BJ (cell line): ENCODE measurements at places on chromosomes 12 and 14. TPM values are rescaled to one million over a fixed set of nuclear protein-coding genes. Genes with fewer than 3 reads are reported as not detected.

The SERPINA4 gene
- not detected in 2 replicates for polyA plus RNA-seq

The TDRD9 gene
- polyA plus RNA-seq, result 1.3 and 2.2 TPM in 2 replicates

The ITPK1 gene
- 37.0 and 49.0 TPM in 2 replicates for polyA plus RNA-seq

The CCDC198 gene
- not detected in 2 replicates for polyA plus RNA-seq

The KRT86 gene
- polyA plus RNA-seq, result 1.5 and 2.5 TPM in 2 replicates

The PIK3C2G gene
- not detected in 2 replicates for polyA plus RNA-seq

The NRXN3 gene
- polyA plus RNA-seq, result 4.8 and 7.0 TPM in 2 replicates

The CAPZA3 gene
- not detected in 2 replicates for polyA plus RNA-seq

The APEX1 gene
- 219 and 237 TPM in 2 replicates for polyA plus RNA-seq

The ARHGEF25 gene
- 18.0 and 26.0 TPM in 2 replicates for polyA plus RNA-seq

The ADAM20 gene
- 0.04 and 0.13 TPM in 2 replicates for polyA plus RNA-seq

The ABCB9 gene
- polyA plus RNA-seq, result 3.9 and 6.1 TPM in 2 replicates

The FBLN5 gene
- 135 and 158 TPM in 2 replicates for polyA plus RNA-seq

The RTN1 gene
- 0.18 and 0.36 TPM in 2 replicates for polyA plus RNA-seq

The LRP1-AS gene
- not detected in 2 replicates for polyA plus RNA-seq

The EPYC gene
- 0.17 TPM in 1 of 2 replicates, not detected in the other for polyA plus RNA-seq

The PGF gene
- 3.3 and 4.1 TPM in 2 replicates for polyA plus RNA-seq

The GLT8D2 gene
- 67.6 and 90.2 TPM in 2 replicates for polyA plus RNA-seq

The TAS2R14 gene
- 0.56 and 1.3 TPM in 2 replicates for polyA plus RNA-seq

The HOMEZ gene
- 11.9 and 16.0 TPM in 2 replicates for polyA plus RNA-seq

The LRRC10 gene
- not detected in 2 replicates for polyA plus RNA-seq

The PTPRO gene
- polyA plus RNA-seq, result 0.23 and 0.60 TPM in 2 replicates

The TAS2R43 gene
- not detected in 2 replicates for polyA plus RNA-seq

The MIP gene
- 0.10 and 0.12 TPM in 2 replicates for polyA plus RNA-seq

The AHSA1 gene
- polyA plus RNA-seq, result 90.1 and 126 TPM in 2 replicates

The OR11H7 gene
- not detected in 2 replicates for polyA plus RNA-seq

The MYO1H gene
- not detected in 2 replicates for polyA plus RNA-seq

The KTN1 gene
- 25.6 and 64.0 TPM in 2 replicates for polyA plus RNA-seq

The KRT73 gene
- not detected in 2 replicates for polyA plus RNA-seq

The OR6C74 gene
- not detected in 2 replicates for polyA plus RNA-seq

The SLC16A7 gene
- 23.0 and 32.8 TPM in 2 replicates for polyA plus RNA-seq

The P2RX2 gene
- polyA plus RNA-seq, result not detected in 2 replicates

The RBP5 gene
- not detected in 2 replicates for polyA plus RNA-seq
